CD4-positive, alpha-beta T cell treated with Interleukin-15 for 4 hours (primary cell): ENCODE measurements at places on chromosomes 12 and 14.

DNA sequence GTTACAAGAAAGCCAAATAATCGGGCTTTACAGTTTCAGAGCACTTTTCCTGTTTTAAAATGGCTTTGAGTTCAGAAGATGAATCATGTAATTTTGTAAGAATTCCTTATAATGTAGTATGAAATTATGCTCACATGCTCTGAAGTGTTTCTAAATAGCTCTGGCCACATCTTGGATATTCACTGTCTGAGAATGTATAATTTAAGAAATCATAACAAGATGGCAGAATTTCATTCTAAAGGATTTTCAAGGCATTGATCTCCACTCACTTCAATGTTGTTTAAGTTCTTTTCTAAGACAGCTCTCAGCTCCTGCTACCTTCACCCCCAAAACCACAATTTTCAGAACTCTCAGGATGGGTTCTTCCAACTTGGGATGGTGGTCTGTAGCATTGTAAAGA lies 180.1 kb downstream of the DACT1 start:
- no peak for DNase-seq

DNA sequence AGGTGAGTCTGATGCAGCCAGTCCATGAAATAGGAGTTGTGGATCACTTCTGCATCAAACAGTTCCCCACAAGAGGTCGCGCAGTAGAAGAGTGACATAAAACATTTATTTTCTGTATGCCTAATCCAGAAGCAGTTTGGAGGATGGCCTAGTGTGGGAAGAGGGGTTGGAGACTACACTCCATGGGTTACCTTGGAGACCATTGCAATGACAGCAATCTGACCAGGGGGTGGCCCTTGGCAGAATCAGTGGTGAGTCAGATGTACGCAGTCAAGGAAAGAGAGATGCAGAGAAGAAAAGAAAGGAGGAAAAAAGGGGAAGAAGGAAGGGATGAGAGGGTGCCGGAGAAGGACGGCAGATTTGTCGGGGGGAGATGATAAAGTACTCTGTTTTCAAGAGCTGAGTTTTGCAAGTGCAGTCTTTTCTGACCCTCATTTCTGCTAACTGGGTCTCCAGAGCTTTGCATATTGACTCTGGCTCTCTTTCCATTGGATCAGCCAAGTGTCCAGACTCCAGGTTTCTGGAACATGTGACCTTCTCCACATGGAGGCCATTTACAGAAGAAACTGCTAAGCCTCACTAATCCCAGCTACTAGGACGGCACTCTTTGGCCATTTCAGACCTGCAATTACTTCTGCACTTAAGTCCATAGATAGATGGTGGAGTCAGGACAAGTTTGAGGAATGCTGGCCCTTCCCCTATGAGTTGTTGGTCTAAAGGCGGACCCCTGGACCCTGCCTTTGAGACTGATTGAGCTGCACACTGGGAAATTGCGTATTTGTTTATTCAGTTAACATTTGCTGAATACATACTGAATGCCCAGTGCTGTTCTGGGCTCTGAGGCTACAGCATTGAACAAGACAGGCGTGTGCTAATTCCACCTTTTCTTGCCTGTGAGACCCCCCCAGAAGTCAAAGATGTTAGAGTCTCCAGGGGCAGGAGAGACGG lies 424.2 kb downstream of the BCL11B start:
- DNase-seq: no peak

GRCh38 chr14:34911209-34912150 lies 36.3 kb upstream of the BAZ1A start:
- no peak for DNase-seq

DNA sequence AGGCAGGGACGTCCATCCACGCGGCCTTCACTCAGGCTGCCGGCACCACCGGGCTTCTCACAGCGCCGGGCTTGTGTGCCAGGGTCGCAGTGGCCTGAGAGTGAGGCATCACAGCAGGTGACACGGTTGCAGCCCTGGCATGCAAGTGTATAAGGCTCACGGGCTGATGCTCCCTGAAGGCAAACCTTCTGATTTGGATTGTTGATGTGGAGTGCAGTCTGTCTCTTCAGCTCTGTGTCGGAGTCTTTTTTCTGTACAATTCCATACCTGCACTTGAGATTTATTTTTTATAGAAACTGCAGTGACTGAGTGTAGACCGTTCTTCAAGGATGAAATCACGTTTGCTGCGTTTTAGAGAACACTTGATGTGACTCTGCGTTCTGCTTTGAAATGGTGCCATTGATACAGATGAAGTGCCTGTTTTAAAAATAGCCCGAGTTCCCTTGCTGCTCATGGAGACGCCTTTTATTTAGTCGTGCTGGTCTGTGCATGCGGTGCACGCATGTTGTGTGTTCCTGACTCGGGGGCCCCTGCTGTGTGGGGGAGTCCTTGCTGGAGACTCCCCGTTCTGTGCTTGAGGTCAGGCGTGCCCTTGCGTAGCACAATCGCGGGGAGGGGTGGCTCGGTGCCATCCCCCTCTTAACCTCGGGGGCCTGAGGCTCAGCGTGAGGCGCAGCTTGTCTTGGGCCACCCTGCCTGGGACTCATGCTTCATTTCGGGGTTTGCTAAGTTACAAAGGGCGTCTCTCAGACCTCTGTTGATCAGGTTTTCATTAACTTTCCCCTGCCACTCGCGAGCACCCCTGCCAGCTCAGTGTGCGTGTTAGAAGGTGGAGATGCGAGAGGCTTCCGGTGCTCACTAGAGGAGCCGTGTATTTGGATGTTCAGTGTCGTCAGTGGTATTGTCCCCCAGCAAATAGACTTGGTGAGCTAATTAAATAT lies 21.6 kb upstream of the AMN start:
- DNase-seq: no peak

DNA sequence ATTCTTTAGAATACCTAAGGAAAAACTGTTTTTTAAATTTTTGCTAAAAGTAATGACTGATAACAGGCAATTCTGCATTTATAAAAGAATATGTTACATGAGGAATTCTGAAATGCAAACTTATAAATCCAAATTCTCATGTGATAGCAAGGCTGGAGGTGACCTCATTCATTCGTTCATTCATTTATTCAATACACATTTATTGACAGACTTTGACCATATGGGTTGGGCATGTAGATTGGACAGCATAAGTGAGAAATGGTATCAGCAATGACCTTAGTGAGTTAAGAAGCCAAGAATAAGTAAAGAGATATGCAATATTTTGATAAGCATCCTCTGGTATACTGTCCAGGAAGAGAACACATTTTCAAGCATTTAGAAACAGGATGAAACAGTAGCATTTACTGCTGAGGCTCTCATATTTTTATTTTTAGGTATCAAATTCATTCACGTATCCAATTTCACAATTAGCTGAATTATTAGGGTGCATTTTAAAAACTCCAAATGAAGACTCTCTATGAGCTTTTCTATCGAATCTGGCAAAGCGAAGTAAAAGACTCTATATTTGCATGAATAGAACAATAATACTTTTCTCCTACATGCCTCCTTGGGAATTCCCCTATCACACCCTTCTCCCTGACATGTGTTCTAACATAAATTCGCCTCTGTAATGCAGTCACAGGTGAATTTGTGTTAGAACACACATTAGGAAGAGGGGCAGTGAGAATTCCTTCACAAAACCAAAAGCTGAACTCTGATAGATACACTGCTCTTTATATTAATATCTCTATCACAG lies 49.9 kb downstream of the PEBP1 start:
- no peak for DNase-seq

- DNase-seq: no peak
These were observed 156.7 kb downstream of the TMEM121 start for GRCh38 chr14:105682956-105683570.

DNA sequence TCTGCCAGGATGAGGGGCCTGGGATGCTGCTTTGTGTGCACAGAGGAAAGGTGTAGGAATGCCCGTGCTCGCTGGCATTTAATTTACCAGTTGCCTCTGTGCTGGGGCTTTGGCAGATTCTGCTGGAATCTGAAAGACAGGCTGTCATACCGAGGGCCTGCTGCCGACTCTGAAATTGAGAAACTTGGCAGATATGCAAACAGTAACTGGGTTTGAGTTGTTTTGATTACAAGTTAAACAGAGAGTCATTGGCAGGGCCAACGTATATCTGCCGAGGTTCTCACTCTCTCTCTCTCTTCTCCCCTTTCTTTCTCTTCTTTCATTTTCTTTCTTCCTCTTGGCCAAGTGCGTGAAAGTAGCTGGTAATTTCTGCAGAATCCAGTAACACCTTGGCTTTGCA lies 618.7 kb downstream of the VRK1 start:
- DNase-seq: no peak

GRCh38 chr12:120928864-120929652 lies 24.9 kb upstream of the SPPL3 start:
- DNase-seq: no peak

DNA sequence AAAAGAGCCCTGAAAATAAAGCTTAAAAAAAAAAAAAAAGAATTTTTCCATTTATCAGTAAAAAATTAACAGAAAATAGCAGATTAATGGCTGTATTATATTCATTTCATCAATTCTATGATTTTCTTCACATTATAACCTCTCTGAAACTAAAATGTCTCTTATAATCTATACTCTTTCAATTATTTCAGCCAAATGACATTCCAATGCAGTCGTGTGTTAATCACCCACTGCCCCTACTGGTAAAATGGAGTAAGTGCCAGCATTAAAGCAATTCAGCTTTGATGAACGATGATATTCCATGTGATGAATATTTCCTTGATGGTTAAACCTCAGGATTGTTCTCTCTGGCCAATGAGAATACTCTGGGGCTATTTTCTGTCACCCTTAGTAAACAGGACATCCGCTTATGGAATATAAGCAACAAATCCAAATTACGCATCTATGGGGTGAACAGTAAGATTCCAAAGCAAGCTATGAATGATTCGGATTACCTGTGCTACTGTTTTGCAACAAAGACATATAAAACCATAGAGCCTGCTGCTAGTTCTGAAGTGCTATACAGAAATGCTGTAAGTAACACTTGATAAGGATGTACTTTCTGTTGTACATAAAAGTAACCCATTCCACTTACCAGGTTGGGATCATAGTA lies 20.3 kb upstream of the SYCP3 start:
- peak; percentile 52 for DNase-seq

DNA sequence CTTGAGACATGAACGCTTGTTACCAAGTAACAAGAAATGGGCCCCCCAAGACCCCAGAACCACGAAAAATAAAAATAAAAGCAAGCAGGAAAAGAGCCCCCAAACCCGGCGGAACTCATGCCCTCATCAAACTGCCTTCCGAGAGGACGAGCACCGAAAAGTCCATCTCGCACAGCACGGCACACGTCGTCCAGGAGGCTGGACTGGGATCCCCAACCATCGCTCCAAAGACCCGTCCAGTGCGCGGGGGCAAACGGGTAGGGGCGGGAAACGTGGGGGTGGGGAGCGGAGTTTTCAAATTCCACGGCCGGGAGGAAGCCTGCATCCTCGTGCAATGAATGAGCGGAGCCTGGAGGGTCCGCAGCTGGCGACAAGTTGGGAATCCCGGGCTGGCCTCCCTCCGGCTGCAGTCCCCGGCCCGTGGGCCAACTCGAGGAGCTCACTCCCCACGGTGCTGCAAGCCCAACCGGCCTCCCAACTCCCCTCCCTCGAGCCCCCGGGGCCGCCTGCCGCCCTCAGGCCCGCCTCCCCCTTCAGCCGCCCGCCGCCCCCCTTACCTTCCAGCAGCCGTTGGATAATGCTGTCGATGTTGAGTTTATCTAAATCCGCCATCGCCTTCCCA lies 484 bp downstream of the PPP1CC start:
- DNase-seq: peak; percentile 13

- DNase-seq: no peak
These were observed 770.9 kb upstream of the FOXG1 start for GRCh38 chr14:27995691-27996090.

DNA sequence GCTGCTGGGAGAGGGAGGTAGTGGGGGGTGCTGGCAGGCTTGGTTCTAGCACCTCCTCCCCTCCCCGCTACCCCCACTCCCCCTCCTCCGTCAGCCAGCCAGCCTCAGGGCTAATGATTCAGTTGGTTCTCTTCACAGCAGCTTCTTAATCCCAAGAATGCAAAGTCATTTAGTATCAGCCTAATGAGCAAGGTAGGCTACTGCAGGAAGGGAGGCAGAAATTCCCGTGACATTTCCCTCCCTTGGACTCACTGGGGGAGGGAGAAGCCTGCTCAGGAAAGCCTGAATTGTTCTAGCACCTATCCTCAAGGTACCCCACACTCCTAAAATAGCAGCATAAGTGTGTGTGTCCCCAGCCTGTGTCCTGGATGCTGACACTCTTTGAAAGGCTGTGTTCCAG lies 29.8 kb downstream of the ITPK1 start:
- no peak for DNase-seq

DNA sequence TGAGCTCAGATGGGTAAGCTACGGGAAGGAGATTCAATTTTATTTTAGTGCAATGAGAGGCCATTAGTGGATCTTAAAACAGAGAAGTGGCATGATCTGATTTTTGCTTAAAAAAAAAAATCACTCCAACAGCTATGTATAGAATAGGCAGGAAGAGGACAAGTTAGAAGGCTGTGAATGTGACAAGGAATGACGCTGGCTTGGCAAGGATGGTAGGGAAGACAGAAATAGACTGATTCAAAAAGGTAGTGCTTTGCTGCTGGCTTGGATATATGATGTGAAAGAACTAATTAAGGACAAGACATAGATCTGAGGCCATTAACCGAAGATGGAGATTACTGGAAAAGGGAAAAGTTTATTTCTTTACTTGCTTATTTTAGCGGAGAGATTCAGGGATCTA lies 105.2 kb upstream of the GPHB5 start:
- DNase-seq: no peak

DNA sequence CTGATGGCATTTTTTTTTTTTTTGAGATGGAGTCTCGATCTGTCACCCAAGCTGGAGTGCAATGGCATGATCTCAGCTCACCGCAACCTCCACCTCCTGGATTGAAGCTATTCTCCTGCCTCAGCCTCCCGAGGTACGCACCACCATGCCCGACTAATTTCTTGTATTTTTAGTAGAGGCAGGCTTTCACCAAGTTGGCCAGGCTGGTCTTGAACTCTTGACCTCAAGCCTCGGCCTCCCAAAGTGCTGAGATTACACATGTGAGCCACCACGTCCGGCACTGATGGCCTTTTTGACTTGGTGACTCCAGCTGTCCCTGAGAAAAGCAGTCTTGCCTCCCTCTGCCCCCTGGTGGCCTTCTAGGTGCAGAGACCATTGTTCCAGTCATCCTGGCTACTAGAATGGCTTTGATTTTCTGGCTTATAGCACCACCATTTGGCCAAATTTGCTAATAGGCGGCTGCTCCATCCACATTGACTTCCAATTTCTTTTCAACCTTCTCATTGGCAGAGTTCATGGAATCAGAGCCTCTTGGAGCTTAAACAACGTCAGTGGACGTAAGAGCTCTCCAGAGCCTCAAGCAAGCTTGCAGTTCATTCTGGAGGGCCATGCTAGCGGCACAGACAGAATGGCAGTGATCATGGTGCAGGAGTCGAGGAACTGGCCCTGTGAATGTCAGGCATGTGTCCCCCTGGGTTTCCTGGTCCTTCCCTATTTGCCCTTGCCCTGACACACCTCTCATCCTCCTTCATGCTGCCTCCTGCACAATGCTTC lies 25.4 kb upstream of the EIF4B start:
- DNase-seq: peak; percentile 86

GRCh38 chr12:98149691-98150210 lies 365.6 kb upstream of the TMPO start:
- no peak for DNase-seq

DNA sequence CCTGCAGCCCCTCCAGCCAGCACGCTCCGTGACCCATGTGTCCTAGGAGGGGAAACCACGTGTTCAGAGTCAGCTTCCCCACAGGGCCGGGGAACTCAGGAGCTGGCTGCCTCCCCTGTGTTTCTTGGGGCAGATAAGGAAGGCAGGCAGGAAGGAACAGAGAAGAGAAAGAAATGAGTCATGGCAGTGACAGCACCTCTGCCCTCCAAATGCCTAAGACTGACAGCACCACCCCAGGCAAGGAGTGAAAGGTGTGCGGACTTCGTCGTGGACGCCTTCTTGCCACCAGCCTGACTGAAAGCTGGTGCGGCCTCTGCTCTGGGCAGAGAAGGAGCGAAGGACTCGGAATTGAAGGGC lies 167.0 kb upstream of the FKBP4 start:
- DNase-seq: no peak
